ENCODE measurements at places on chromosomes 12 and 14. TPM values are rescaled to one million over a fixed set of nuclear protein-coding genes. Genes with fewer than 3 reads are reported as not detected.

GRCh38 chr14:102759456-102760187, 17.6 kb upstream of the TRAF3 start:
- no peak for DNase-seq

DNA sequence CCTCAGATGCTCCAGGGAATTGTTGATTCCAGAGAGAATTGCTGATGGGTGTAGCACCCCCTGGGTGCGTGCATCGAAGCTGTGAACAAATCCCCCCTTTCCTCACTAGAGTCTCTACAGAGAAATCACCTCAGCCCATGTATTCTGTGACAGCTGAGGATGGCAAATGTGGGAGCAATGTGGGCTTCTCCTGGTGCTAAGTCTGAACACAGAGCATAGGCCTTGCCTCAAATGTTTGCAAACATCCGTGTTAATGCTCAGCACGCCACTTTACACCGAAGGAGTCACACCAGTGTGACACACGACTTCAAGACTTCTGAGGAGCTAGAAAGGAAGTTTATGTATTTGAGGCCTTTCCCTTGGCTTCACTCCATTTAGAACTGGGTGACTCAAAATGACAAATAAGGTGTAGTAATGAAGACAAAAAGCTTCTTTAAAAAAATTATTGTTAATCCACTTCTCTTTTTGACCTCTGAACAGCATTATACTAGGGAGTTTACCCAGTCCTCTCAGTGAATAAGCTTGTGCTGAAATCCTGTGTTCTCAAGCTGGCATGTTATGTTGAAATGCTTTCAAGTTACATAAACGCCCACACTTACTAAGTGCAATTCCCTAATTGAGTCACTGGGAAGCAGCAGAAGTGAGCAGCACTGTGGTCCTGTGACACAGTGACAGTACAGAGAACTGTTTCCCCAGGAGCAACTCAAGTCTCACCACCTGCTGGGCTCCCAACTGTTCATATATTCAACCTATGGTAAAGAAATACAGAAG, 92.9 kb downstream of the FAR2 start:
- DNase-seq: no peak

- no peak for DNase-seq
These were observed 534.2 kb upstream of the MIS18BP1 start for GRCh38 chr14:45787167-45787566.

- DNase-seq: no peak
These were observed 51.1 kb downstream of the BRMS1L start for GRCh38 chr14:35877276-35877675.

- DNase-seq: no peak
These were observed 144.1 kb downstream of the RPAP3 start for GRCh38 chr12:47561746-47562145.

The GPD1 gene
- polyA plus RNA-seq: 68.2 TPM

DNA sequence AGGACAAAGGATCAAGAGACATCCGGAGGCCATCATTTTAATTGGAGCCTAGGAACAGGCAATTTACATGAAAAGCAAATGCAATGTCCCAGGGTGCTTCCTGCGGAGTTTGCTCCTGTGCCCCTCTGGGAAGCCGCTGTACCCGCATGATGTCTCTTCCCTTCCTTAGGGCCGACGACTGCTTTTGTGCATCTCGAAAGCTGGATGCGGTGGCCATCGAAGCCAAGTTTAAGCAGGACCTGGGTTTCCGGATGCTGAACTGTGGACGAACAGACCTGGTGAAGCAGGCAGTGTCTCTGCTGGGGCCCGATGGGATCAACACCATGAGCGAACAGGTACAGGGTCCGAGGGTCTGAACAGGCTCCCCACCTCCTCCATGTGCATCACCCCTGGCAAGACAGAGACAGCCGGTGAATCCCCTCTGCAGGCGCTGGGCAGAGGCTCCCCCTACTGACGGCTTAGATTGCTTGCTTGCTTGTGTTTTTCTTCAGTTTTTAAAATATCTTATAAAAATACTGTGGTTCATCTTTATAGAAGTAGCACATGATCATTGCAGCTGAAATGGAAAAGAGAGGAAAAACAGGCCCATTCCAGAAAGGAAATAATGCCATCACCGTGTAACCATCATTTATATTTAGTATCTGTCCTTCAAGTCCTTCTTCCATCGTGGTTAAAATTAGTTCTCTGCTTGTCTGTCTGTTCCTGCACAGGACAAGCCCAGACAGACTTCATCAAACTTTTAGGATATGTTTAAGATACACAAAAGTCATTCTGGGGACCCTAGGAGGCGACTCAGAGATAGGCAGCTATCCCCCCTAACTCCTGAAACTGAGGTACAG, 75.4 kb upstream of the PWP1 start:
- DNase-seq: no peak

The TSPAN19 gene
- 0.28 TPM for polyA plus RNA-seq

DNA sequence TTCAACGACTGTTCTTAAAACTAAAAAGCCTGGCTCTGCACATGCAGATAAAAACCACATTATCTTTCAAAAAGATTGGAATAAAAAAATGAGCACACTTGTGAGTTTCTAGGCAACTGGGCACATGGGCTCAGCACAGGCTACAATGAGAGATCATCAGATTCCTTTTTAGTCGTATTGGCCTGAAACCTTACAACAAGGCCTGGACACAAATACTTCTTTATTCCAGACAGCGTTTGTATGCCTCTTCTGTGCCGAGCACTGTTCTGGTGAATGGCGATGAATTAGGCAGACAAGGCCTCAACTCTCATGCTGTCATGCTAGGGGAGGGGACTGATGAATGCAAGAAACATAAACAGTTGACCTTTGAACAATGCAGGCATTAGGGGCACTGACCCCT, 463.0 kb downstream of the AACS start:
- DNase-seq: no peak

- DNase-seq: peak; percentile 45
These were observed 12.3 kb upstream of the TMED10 start for GRCh38 chr14:75188520-75189268.

The SIX6 gene
- 0.08 TPM for polyA plus RNA-seq

DNA sequence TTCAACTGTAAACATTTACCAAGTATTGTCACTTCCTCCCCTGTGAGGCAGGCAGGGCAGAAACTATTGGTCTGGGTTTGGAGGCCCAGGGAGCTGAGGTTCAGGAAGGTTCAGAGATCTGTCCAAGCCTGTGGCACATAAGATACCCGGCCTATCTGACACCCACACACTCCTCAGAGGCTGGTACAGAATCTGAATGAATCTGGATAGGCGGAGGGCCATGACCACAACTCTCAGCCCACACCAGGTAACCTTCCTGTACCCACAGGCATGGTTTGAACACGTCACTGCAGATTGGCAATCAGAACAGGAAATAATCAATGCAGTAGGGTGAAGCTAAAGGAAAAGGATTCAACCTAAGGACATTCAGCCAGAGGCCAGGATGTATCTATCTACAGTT, 92.8 kb upstream of the TMCC3 start:
- DNase-seq: no peak

GRCh38 chr12:47189728-47190127, 110.0 kb upstream of the AMIGO2 start:
- DNase-seq: no peak

- no peak for DNase-seq
These were observed 915.6 kb downstream of the TRHDE start for GRCh38 chr12:73187765-73188164.

DNA sequence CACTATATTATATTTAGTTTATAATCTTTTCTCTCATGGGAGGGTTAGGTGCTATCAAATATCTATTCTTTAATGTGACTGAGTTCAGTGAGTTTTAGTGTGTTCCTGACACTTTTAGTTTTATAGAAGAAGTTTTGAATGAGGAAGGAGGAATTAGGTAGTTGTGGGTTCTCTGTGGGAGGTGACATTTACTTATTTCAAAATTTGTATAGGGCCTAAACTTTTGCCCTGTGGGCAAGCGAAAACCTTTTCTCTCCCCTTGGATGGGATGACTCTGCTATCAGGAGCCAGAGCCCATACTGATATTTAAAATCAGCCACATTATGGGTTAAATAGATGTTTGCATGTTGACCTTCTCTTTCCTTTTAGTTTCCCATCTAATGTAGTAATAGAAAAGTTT, 43.6 kb downstream of the SPATS2 start:
- no peak for DNase-seq
